ENCODE measurements at places on chromosomes 5 and 9.

GRCh38 chr9:73104342-73104741 is 47.3 kb upstream of the ANXA1 start:
- no peak for DNase-seq

- DNase-seq: no peak
Measured at GRCh38 chr9:38244971-38245370, 147.5 kb upstream of the ALDH1B1 start.

- no peak for DNase-seq
Measured at GRCh38 chr9:136906266-136906665, 19.9 kb downstream of the TRAF2 start.

DNA sequence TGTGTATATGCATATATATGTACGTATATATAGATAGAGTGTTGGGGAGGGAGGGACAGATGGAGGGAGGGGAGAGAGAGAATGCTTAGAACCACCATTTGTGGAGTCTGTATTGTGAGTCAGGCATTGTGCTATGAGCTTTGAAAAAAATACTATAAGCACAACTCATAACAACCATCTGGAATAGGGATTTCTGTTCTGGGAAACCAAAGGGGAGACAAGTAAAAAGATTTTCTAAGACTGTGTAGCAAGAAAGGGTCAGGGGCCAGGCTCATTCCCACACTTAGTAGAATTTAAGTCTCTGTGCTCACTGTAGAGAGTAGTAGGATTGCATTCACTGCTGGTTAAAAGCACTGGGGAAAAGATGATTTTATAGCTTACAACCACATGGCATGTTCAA is 202.3 kb upstream of the SGCD start:
- no peak for DNase-seq

DNA sequence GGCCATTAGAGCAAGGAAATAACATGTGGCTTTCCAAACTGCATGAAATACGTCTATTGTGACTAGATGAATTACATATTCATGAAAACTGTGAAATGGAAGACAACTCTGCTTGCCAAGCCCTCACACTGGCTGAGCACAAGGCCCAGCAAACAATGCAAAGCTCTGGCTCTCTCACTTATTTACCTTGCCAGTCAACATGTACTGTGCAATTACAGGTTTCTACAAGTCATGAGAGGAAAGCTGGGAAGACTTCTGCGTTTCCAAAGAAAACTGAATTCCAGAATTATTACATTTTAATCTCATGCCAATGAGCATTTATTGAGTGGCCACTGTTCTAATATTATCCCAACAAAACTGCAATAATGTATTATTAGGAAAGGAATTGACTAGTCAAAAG is 12.1 kb upstream of the C5orf63 start:
- no peak for DNase-seq

DNA sequence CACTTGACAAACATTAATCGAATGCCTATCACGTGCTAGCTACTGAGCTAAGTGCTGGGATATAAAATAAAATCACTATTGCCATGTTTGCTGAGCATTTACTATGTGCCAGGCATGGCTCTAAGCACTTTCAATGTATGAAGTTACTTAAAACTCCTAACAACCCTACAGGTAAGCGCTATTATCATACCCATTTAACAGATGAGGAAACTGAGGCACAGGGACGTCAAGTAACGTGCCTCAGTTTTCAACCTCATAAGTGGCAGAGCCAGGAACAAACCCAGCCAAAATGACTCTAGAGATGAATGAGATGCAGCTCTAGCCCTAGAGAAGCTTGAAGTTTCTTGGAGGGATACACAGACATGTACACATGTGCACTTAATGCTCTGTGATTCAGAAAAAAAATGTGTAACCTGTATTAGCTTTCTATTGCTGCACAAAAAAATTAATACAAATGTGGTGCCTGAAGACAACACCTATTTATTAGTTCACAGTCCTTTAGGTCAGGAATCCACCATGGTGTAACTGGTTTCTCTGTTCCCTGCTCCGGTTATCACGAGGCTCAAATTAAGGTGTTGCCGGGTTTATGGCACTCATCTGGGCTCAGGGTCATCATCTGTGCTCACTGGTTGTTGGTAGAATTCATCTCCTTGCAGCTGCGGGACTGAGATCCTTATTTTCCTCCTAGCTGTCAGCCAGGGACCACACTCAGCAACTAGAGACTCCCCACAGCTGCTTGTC is 33.7 kb downstream of the TTLL11 start:
- DNase-seq: no peak

Data from stimulated activated CD8-positive, alpha-beta memory T cell treated with anti-CD3 and anti-CD28 coated beads, Interleukin-2, amount 100 ng/mL, for 1 hour (primary cell).